H7 (cell line): ENCODE measurements at places on chromosomes 2 and 18. TPM values are rescaled to one million over a fixed set of nuclear protein-coding genes. Genes with fewer than 3 reads are reported as not detected.

GRCh38 chr2:229159405-229159804, 111.7 kb downstream of the PID1 start:
- DNase-seq = no peak

GRCh38 chr2:234480337-234480736, 16.5 kb downstream of the ARL4C start:
- no peak for DNase-seq

GRCh38 chr2:34239511-34239910, 640.4 kb upstream of the FAM98A start:
- DNase-seq = no peak

Gene SEMA4F
- total RNA-seq = 1.1 and 1.3 TPM in 2 replicates

- DNase-seq = no peak
These were observed 9.5 kb downstream of the PSD4 start for GRCh38 chr2:113183264-113183663.

Gene CNDP1
- total RNA-seq = not detected in 2 replicates

DNA sequence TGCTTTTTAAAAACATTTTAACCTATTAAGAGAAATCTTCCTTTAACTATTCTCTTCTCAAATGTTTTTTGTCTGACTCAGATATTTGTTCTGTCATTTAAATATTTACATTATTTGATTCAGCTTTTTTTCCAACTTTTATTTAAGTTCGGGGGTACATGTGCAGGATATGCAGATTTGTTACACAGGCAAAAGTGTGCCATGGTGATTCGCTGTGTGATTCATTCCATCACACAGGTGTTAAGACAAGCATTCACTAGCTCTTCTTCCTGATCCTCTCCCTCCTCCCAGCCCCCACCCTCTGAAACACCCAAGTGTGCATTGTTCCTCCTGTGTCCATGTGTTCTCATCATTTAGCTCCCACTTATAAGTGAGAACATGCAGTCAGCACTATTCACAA, 19.4 kb downstream of the SP100 start:
- DNase-seq = no peak

Gene LAMA3
- total RNA-seq = 0.11 and 0.21 TPM in 2 replicates

Gene B4GALT6
- 15.3 and 25.4 TPM in 2 replicates for total RNA-seq

DNA sequence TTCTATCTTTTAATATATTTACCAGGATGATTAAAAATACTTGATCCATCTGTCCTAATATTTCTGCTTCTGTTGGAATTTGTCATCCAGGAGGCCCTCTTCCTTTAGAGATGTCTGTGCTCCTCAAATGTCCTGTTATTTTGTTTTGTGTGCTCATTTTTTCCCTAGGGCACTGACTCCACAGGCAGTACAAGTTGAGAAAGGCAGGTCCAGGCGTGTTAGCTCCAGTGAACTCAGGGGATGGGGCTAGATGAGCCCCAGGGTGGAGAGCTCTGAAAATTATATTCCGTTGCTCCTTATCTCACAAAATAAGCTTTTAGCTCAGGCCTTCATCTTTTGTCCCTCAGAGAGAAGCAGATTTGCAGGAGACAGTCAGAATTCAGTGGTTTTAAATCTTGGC, 105.7 kb downstream of the SLC4A3 start:
- DNase-seq = no peak

- DNase-seq = peak; percentile 45
These were observed 47.1 kb upstream of the SELENOI start for GRCh38 chr2:26298638-26299393.

- DNase-seq = no peak
These were observed 246.0 kb upstream of the CXCR4 start for GRCh38 chr2:136363900-136364299.

DNA sequence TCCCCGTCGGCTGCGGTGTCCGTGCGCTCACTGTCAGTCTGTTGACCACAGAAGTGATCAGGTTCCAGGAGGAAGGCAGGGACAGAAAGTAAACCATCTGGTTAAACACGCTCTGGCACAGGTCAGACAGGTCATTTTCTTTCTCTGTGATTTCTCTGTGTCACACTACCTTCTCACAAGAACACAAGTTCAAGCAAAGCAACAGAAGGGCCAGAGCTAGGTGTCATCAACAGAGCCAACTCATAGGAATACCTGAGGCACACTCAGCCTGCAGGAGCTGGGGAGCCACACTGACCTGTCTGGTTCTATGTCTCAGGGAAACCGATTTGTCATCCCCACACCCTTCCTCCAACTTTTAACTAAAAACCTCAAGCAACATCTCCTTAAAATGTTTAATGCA, 115.1 kb upstream of the ZBTB14 start:
- no peak for DNase-seq

Gene IL36RN
- total RNA-seq = not detected in 2 replicates

GRCh38 chr2:147223553-147224060, 621.2 kb upstream of the ACVR2A start:
- DNase-seq = no peak

Gene PTGR3
- 16.1 and 18.1 TPM in 2 replicates for total RNA-seq

Gene WNT10A
- total RNA-seq = 0.33 TPM in 1 of 2 replicates, not detected in the other

Gene EGR4
- 0.04 TPM in 1 of 2 replicates, not detected in the other for total RNA-seq

Gene COL4A4
- 0.42 and 0.67 TPM in 2 replicates for total RNA-seq

- no peak for DNase-seq
These were observed 13.7 kb downstream of the CYB5A start for GRCh38 chr18:74278058-74278457.

DNA sequence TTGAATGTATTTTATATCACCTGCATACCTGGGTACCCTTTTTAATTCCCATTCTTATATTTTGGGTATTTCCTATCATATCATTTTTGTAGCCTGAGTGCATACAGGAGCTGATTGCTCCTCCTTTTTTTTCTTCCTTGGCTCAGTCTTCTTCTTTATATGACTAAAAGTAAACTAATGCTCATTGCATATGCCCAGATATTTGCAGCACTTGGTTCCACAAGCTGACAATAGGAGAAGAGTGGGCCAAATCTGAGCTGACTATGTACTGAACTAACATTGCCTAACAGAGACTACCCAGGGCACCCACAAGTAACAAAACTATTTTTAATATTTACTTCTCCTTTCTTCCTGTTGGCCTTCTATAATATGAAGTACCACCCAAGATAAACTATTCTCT, 131.7 kb upstream of the SPOPL start:
- DNase-seq = no peak

DNA sequence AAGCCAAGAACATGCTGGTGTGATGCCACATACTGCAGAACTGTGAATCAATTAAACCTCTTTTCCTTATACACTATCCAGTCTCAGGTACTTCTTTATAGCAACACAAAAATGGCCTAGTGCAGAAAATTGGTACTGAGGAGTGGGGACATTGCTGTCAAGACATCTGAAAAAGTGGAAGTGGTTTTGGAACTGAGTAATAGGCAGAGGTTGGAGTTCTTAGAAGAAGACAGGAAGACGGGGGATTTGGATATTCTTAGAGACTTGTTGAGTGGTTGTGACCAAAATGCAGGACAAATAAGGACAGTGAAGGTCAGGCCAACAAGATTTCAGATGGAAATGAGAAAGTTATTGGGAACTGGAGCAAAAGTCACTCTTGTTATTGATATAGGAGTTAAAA, 31.3 kb upstream of the CDH2 start:
- no peak for DNase-seq

Gene AQP4
- 0.69 and 1.00 TPM in 2 replicates for total RNA-seq

DNA sequence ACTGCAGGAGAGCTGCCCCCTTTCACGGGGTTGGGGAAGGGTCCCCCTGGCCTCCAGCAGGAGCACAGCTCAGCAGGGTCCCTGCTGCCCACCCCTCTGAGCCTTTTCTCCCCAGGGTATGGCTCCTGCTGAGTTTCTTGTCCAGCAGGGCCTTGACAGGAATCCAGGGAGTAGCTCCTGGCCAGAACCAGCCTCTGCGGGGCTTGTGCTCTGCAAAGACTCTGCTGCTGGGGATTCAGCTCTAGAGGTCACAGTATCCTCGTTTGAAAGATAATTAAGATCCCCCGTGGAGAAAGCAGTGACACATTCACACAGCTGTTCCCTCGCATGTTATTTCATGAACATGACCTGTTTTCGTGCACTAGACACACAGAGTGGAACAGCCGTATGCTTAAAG, 21.2 kb downstream of the FOSL2 start:
- DNase-seq = peak; percentile 72

GRCh38 chr2:224887141-224887540, 155.1 kb downstream of the DOCK10 start:
- DNase-seq = no peak

GRCh38 chr2:95372845-95373244, 29.7 kb upstream of the FAHD2A start:
- DNase-seq = peak; percentile 30

GRCh38 chr18:42305869-42306593, 351.0 kb downstream of the PIK3C3 start:
- no peak for DNase-seq

Gene FBLN7
- total RNA-seq = 0.04 and 0.38 TPM in 2 replicates

Gene COL4A3
- 0.07 and 0.67 TPM in 2 replicates for total RNA-seq

DNA sequence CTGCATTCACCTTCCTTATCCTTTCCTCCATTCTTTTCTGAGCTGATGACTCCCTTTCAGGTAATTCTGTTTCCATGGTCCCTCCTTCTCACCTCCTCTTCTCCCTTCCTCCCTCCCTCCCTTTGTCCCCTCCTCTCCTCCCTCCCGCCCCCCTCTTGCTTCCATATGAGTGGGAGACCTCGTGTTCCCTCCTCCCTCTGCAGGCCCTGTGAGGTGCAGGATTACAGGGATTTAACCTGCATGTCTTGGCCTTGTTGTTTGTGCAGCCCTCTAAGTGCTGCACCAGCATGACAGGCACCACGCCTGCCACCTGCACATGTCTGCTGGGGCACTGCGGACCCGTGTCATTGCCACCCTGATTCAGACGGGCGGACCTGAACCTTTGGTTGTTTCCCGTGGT, 103.1 kb downstream of the SNTG2 start:
- no peak for DNase-seq

DNA sequence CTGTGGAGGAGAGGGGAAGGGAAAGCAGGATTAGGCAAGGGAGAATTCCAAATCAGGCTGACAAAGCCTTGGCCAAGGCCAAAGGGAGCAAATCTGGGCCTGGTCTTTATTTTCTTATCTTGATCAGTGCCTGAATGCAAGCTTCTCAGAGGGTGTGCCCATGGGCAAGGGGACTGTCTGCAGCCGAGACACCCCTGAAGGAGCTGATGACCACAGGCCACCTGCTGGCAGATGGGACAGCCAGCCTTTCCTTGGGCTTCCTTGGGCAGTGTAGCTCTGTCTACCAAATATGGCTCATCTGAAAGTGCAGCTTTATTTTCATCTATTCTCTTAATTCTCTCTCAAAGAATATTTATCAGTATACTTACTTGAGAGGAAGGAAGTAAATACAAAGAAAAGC, 117.0 kb downstream of the PKP4 start:
- DNase-seq = peak; percentile 10

Gene REG3A
- not detected in 2 replicates for total RNA-seq

Gene SERPINB11
- not detected in 2 replicates for total RNA-seq

Gene SLC19A3
- 1.1 and 1.7 TPM in 2 replicates for total RNA-seq

Gene FTCDNL1
- 0.59 and 0.96 TPM in 2 replicates for total RNA-seq

- peak; percentile 73 for DNase-seq
These were observed 985 bp downstream of the ILKAP start for GRCh38 chr2:238202326-238203093.

GRCh38 chr2:38237311-38237710, 139.8 kb downstream of the ATL2 start:
- no peak for DNase-seq

DNA sequence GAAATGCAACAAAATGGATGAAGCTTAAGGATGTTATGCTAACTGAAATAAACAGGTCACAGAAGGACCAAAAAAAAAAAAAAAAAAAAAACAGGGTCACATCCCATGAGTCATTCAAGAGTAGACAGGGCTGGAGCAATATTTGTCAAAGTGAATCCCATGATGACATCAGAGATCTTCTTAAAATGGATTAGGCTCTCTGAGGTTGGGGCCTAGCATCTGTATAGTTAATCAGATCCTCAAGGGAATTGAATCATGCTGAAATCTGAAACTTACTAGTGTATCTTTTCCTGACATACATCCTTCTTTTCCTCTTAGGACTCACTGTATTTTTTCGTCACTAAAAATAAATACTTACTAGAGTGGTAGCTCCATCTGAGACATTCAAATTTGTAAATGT, 380.6 kb upstream of the NXPH2 start:
- DNase-seq = no peak

Gene GREB1
- total RNA-seq = 16.9 and 17.3 TPM in 2 replicates

DNA sequence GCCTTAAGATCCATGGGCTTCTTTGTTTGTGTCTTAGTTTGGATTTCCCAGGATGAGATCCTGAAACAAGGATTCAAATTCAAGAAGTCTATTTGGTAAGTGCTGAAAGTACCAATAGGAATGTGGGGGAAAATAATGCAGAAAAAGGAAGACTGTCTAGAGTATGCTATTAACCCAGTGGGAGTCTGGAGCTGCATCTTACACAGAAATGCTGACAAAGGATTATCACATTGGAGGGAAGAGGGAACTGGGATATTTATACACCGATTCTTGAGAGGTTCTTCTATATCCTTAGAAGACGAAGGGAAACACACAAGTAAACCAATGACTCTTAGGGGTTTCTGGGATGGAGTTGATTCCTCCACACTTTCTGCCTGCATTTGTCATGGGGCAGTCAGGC, 294.8 kb upstream of the FIGN start:
- DNase-seq = no peak

Gene AMER3
- 0.04 and 0.14 TPM in 2 replicates for total RNA-seq

DNA sequence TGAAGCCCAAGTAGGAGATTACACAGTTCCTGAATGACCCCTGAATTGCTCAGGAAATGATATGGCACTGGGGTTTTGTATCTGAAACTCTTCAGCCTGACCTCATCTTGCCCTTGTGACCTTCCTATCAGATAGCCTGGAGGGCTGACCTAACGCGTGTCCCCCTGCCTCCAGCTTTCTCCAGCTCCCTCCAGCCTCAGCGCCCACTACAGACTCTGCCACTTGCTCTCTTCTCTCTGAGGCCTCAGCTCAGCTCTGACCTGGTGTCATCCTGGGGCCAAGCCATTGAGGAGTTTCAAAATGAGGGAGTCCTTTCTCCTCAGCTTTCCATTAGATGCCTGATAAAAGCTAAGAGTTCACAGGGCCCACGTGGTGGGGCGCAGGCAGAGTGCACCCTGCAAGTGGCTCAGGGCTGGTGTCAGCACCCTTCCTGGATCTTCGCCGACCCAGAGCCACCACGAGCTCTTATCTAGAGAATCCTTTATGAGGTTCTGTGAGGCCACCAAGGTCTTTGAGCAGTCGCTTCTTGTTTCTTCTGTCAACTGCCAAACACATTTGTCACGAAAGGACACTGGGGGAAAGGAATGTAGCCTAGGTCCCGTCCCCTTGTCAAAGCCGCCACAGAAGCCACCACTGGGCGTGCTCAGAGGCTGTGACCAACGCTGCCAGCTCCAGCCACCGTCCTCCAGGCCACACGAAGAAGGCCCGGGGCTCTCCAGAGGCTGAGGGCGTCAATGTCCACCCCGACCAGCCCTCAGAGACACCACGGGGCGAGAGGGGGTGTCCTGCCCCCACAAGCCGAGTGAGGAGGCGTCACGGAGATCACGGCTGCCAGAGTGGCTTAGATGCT, 131.3 kb upstream of the GPC1 start:
- peak; percentile 32 for DNase-seq

DNA sequence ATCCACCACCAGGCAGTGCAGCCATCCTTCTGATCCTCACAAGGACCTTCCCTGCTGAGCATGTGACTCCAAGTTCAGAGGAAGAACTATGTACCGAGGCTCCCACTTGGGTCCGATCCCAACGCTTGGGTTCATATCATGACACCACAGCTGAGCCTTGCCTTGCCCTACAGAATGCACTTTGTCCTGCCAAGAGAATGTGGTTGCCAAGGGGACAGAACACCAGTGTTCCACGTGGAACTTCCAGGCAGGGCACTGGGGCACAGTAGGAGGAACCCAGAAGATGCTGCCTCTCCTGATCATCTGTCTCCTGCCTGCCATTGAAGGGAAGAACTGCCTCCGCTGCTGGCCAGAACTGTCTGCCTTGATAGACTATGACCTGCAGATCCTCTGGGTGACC, at the start of gene TEX51:
Gene TEX51 (plus strand): TSS at position 255 of the 400 bp plus-strand sequence. CDS start 29 bp downstream, at position 284.
- no peak for DNase-seq
